ENCODE measurements at places on chromosomes 5 and 9.
A peak's percentile ranks its signal among the peaks of the same experiment; 100 is the strongest.

- DNase-seq: no peak
Observed at GRCh38 chr9:128820665-128821583, 2.6 kb downstream of the ENDOG start.

DNA sequence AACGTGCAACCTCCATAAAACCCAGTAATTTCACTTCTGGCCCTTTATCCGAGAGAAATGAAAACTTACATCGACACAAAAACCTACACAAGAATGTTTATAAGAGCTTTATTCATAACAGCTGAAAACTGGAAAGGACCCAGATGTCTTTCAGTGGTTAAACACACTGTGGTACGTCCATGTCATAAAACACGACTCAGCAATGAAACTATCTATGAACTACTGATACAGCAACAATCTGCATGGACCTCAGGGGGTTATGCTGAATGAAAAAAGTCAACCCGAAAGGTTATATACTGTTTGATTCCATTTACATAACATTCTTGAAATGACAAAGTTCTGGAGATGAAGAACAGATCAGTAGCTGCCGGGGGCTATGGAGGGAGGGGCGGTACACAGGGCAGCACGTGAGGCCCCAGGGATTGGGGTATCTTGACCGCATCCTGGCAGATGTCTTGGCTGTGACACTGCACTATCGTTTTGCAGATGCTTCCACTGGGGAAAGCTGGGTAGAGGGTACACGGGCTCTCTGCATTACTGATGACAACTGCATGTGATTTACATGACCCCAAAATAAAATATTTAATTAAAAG lies 4.1 kb downstream of the CCDC127 start:
- no peak for DNase-seq

DNA sequence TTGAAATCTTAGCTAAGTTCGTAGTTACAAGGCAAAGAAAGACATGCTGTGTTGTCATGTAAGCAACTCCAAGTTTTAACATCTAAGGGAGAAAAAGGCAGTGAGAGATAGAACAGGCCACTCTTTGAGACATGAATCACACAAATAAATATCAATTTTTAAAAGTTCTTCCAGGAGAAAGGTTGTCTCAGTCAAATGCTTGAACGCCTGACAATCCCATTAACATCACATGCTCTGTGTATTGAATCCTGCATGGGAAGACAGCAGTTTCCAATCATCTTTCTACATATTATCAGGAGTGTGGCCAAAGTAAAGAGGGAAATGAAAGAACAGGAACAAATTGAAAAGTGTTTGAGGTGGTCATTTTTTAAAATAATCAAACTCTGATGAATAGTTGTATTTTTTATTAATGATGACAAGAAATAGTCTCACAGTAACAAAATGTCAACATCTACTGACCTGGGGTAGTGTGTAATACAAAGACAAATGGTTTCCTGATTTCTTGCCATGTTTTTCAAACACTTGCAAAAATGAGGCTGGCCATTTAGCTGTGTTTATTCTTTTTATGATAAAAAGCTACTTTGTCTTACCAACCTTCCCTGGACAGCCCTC lies 6.4 kb upstream of the C6 start:
- DNase-seq: no peak

DNA sequence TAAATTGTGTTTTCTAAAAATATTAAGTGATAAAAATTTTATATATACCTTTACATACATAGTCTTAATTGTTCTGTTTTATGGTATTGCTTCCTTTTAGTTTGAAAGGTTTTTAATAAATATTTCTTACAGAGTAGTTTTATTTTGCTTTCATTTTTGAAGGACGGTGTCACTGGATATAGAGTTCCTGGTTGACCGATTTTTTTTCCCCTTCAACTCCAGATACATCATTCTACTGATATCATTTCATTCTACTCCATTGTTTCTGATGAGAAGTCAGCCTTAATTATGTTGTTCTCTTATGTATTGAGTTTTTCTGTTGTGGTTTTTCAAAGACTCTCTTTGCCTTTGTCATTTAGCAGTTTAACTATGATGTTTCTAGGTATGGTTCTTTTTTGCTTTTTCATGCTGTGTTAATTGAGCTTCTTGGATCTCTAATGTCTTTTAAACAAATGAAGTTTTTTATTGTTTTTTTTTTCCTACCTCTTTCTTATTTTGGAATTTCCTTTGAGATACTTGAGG lies 30.4 kb downstream of the MTREX start:
- no peak for DNase-seq

DNA sequence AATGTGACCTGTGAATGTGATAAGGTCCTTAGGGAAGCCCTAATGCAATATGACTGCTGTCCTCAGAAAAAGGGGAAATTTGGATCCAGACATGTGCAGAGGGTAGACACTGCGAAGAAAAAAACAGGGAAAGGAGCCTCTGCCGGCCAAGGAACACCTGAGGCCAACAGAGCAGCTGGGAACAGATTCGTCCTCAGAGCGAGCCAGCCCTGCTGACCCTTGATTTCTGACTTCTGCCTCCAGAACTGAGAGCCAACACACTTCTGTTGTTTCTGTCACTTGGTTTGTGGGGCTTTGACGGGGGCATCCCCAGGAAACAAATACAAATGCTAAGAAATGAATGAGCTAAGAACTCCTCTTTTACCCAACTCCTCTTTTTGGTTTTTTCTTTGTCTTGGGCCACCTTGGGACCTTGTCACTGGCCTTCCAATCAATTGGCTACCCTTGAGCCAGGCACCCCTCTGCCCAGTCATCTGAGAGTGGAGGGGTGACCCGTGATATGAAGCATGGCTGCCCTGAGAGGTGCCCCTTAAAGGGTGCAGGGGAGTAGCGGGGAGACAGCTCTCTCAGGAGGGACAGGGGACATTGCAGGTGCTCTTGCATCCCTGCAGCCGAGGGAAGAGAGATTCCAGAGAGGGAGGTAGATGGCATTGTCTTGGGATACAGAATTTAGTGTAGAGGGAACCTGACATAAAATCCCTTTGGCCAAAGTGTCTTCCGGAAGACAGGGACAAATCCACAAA lies 16.9 kb downstream of the TMOD1 start:
- DNase-seq: no peak

DNA sequence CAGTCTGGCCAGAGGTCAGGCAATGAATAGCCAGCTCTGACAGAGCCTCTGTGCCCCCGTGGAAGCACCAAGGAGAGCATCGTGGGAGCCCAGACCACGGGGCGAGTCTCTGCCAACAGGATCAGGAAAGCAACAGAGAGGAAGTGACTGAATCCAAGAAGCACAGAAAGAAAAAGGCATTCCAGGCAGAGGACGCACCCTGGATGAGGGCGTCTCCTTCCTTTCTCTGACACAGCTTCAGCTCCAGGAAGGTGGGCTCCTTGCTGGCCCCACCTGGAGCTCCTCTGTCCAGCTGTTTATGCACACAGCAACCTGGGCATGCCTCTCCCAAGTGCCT lies 16.6 kb downstream of the HK3 start:
- DNase-seq: no peak

DNA sequence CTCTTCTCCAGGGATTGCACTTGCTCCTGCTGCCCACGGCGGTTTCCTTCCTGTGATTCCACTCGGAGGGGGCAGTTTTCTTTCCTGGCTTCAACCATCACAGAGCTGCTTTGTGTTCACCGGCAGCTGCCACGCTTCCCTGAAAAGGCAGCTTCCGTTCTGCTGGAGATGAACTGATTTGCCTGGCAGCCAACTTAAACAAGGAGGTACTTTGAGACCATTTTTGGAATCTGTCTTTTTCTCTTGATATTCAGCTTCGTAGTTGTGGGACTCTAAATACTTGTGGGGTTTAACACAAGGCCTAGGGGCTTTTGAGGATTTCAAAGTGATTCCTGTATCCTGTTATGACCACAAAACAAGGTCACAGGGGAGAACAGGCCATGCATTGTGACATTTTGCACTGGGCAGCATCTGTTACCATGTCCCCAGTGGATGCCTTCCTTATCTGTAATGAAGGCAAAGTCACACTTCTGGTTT lies 192.0 kb downstream of the MTRR start:
- DNase-seq: no peak

DNA sequence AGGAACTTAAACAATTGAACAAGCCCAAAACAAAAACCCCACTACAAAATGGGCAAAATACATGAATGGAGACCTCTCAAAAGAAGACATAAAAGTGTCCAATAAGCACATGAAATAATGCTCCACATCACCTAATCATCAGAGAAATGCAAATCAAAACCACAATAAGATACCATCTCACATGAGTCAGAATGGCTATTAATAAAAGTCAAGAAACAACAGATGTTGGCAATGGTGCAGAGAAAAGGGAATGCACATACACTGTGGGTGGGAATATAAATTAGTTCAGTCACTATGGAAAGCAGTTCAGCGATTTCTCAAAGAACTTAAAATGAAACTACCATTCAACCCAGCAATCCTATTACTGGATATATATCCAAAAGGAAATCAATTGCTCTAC lies 337.4 kb upstream of the GRIA1 start:
- DNase-seq: peak; percentile 8
